ENCODE measurements at places on chromosomes 6 and 20.
A peak's percentile ranks its signal among the peaks of the same experiment; 100 is the strongest.

- DNase-seq = no peak
These were observed 22.8 kb downstream of the OR2A4 start for GRCh38 chr6:131678442-131678841.

DNA sequence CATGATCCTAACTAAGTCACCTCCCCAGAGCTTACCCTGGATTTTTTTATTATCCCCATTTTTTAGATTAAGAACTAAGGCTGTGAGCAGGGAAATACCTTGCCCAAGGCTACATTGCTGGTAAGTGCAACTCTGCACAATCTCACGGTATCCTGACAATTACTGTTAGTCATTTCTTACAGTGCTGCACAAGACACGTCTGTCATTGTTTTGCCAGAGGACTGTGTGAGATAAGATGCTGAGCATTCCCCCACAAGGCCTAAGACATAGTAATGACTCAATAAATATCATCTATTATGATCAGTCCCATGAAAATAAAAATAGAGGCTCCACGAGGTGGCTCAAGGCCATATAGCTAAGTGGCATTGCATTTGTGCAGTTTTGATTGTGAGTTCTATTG is 21.0 kb downstream of the PFDN4 start:
- DNase-seq = no peak

DNA sequence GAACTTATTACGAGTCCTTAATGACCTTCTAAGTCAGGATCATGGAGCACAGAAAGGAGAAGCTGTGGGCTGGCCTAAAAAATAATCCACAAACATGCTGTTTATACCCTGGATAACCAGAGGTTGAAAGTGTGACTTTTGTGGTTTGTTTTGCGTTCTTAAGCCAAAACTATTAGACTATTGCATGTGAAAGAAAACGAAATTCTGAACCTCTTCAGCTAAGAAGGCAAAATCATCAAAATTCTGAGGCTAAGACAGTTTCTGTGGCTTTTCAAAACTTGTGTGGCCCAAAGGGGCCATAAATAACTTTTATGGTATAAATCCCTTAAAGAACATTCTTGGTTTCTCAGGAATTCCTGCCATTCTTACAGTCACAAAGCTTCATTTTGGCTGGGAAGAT is 251.0 kb downstream of the UST start:
- DNase-seq = no peak

DNA sequence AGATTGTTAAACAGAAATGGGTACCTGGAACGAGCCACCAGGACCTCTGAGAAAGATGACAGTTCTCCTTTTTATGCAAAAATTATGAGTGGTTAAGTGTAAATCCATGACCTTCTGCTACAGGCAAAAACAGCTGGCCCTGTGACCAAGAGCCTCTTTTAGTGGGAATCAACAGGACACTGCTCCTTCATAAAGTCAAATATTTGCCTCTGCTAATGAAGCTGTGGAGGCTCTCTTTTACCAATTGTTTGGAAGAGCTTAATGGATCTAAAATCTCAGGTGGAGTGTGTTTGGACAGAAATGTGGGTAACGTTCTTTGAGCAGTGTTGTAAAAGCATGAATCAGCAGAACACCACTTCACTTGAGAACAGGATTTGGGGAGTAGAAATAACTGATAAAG is 117.5 kb upstream of the PCSK2 start:
- DNase-seq = no peak

- DNase-seq = no peak
These were observed 45.2 kb upstream of the TMEM217 start for GRCh38 chr6:37303091-37303660.

DNA sequence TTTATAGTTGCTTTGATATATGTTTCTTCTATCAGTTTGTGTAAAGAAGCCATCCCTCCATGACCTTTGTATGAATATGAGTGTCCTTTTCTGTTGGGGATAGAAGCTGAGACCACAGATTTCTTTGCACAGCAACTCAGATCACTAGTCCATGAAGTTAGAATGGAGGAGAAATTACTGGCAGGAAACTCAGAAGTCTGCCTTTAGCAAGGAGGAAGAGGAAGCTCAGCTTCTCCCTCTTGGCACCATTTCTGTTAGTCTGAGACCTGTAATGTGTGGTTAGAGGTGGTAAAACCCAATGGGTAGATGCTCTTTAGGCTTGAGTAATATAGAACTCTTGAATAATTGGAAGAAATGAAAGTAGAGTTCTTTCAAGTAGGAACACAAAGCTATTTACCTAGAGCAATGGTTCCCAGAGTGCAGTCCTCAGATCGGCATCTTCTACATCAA is 995.3 kb upstream of the FLRT3 start:
- no peak for DNase-seq

GRCh38 chr20:17442588-17442987 is 88.6 kb downstream of the BFSP1 start:
- DNase-seq = no peak

GRCh38 chr6:133248241-133249001 is 7.3 kb downstream of the EYA4 start:
- DNase-seq = no peak

- no peak for DNase-seq
These were observed 33.7 kb upstream of the IRF4 start for GRCh38 chr6:357791-358341.

DNA sequence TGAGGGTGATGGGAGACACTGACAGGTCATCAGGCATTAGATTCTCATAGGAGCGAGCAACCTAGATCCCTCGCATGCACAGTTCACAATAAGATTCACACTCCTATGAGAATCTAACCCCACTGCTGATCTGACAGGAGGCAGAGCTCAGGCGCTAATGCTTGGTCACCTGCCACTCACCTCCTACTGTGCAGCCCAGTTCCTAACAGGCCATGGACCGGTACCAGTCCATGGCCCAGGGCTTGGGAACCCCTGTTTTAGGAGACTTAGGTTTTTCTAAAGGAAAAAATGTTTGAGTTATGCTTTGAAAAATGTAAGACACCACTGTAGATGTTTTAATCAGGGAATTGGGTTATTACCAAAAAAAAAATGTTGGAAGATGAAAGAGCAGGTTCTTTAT is 6.7 kb downstream of the HLA-E start:
- no peak for DNase-seq

GRCh38 chr6:150651808-150652470 is 52.3 kb downstream of the PLEKHG1 start:
- DNase-seq = no peak

GRCh38 chr20:33673410-33674293 is 576 bp downstream of the NECAB3 start:
- DNase-seq = no peak

- no peak for DNase-seq
These were observed 141.0 kb upstream of the NRSN1 start for GRCh38 chr6:23985015-23985414.

GRCh38 chr6:79078075-79078969 is at the start of gene PHIP:
TSS of gene PHIP (minus strand) at chr6:79078254. CDS start at chr6:79078068, 186 bp downstream.
- peak; percentile 93 for DNase-seq

DNA sequence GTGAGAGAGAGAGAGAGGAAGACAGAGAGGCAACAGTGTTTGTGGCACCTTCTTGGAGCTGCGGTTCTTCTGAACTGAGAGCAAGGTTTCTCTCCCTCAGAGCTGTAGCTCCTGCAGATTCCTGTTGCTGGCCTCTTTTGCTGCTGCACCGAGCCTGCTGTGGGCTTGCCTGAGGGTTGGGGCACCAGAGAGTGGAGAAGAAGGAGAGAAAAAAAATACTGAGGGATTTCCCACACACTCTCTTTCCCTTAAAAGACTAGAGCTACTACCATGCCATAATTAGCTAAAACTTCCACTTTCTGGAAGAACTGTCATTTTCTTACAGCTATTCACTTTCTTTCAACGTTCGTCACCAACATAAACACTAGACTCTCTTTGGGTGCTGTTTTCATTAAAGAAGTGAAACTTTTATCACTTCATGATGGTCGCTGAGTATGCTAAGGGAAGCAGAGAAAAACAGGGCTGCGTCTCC is 18.2 kb upstream of the ECI2 start:
- no peak for DNase-seq

GRCh38 chr20:23643659-23644058 is 5.9 kb upstream of the CST3 start:
- no peak for DNase-seq

DNA sequence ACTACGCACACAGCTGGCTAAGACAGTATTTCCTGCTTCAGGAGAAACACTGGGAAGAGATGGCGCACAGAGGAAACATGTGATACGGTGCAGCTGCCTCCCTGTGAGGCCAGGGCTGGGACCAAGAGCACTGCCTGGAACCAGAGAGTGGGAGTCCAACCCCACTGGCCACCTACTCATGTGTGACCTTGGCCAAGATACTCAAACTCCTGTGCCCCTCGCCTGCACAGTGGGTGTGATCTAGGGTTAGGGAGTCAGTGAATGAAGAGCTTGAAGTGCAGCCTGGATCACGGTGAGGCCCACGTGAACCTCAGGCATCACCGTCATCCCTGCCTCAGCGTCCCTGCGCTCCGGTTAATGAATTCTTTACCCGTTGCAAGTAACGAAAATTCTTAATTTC is 41.7 kb upstream of the MPC1 start:
- no peak for DNase-seq

DNA sequence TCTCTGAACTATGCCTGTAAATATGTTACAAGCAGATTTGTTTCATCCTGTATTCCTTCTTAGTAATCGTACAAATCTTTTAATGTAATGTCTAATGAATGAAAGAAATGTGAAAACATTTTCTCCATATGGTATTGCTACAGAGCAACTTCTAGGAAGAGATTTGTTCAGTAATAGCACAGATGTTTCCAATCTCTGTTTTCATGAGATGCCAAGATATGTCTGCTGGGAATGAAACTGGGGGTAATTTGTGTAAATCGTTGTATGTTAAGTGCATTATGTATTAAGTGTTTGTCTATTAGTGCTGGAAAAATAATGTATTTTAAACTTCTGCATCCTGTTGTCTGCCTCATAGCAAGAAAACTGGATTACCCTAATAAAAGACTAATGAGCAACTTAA is 722.2 kb upstream of the EYS start:
- DNase-seq = no peak

DNA sequence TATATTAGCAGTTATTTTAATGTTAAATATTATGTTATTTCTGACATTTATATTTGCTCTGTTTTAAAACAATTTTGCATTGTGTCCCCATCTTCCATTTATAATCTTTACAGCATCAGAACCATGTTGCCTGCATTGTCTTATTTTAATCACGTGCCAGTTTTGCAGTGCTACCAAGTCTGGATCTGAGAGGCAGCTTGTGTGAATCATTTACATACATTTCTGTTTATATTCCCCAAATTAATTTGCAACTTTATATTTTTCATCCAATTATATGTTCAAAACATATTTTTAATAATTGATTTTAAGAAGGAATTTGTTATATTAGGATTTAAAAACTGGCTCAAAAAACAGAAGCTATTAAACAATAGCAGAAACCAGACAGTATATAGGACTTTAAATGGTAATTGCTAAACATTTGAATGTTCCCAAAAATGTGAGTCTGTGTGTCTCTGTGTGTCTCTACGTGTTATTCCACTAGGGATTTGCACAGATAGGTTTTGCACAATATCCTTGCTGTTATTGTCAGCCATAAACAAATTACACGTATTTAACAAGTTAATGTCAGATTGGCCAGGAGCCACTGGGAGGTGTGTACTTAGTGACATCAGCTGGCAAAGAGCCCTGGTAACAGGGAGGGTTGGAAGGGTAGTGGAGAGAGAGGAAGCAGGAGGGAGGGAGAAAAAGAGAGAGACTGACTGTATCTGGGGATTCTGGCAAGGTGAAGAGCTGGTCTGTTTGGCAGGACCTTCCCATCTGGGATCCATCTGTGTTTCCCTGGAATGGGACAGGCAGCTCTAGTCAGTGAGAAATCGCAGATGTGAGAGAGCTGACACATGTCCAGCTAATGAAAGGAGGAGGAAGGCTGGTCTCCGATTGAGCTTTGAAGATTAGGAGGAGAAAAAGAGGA is 72.1 kb downstream of the CBFA2T2 start:
- DNase-seq = no peak

- DNase-seq = no peak
These were observed 39.6 kb upstream of the NOX3 start for GRCh38 chr6:155495011-155495768.

- no peak for DNase-seq
These were observed 125.0 kb upstream of the TSHZ2 start for GRCh38 chr20:52847029-52847660.

DNA sequence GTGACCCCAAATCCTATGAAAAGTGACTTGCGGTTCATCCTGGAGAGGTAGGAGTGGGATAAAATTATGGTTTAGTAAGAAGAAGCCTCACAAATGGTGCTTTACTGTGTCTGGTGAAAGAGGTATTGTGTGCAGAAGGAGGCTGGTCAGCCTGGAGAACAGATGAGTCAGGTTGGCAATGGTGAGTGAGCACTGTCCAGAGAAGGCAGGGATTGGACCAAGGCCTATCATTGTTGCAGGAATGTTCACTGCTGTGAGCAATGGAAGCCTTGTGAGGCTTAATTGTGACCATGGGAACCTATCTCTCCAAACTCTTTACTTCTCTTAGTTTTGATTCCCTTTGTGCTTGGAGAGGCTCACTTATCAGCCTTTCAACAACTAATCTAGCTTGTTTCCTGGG is 89.0 kb upstream of the KCNK16 start:
- DNase-seq = no peak

DNA sequence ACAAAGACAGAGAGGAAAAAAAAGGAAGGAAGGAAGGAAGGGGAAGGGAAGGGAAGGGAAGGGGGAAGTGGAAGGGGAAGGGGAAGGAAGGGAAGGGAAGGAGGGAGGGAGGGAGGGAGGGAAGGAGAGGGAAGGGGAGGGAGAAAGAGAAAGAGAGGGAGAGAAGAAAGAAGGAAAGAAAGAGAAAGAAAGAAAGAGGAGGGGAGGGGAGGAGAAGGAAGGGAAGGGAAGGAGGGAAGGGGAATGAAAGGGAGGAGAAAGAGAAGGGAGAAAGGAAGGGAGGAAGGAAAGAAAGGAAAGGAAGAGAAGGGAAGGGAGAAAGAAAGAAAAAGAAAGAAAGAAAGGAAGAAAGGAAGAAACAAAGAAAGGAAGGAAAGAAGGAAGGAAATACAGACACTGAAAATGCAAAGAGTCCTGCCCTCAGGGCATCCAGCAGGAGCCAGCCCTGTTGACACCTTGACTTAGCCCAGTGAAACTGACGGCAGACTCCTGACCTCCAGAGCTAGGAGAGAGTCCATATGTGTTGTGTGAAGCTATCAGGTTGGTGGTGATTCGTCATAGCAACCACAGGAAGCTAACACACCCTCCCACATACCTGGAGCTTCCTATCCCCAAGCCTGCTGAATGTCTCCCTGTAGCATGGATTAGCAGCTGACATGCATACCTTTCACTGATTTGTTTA is 58.7 kb upstream of the SULF2 start:
- DNase-seq = no peak

- no peak for DNase-seq
These were observed 12.2 kb downstream of the BRD2 start for GRCh38 chr6:32980488-32981038.

- no peak for DNase-seq
These were observed 214.0 kb upstream of the EXOC2 start for GRCh38 chr6:906920-907319.
